ENCODE measurements at places on chromosomes 1 and 21.

DNA sequence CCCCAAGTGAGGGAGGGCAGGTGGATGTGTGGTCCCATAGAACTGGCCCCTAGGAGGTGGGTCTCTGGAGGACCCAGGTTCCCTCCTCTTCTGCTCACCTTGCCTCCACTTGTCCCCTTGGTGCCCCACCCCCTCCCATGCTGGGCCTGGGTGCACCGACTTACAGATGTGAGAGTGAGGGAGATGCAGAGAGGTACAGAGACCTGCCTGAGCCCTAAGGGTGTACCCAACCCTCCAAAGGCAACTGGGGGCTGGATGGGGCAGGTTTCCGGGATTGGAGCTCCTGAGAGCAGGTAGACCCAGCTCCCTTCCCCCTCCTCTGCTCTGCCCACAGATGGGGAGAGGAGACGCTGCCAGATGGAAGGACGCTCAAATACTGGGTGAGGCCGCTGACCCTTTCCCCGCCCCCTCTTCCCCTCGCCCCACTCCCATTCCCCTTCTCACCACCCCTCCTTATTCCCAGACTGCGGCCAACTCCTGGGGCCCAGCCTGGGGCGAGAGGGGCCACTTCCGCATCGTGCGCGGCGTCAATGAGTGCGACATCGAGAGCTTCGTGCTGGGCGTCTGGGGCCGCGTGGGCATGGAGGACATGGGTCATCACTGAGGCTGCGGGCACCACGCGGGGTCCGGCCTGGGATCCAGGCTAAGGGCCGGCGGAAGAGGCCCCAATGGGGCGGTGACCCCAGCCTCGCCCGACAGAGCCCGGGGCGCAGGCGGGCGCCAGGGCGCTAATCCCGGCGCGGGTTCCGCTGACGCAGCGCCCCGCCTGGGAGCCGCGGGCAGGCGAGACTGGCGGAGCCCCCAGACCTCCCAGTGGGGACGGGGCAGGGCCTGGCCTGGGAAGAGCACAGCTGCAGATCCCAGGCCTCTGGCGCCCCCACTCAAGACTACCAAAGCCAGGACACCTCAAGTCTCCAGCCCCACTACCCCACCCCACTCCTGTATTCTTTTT lies 10.3 kb downstream of the TINAGL1 start:
- no peak for DNase-seq

DNA sequence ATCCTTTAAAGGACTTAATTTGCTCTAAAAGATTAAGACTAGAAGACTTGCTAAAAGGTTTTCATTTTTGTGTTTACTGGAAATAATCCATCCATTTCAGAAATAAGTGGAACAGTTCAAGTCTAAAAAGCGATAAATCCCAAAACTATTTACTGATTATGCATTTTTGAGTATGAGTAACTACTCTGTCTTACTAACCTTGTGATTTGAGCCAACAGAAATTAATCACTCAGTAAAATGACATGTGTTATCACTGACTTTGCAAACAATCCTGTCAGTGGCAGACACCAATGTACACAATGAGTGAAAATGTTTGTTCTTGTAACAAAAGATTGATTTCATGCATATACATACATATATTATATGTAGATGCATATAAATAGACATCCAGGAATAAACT lies 218.0 kb downstream of the DENND1B start:
- DNase-seq: no peak

DNA sequence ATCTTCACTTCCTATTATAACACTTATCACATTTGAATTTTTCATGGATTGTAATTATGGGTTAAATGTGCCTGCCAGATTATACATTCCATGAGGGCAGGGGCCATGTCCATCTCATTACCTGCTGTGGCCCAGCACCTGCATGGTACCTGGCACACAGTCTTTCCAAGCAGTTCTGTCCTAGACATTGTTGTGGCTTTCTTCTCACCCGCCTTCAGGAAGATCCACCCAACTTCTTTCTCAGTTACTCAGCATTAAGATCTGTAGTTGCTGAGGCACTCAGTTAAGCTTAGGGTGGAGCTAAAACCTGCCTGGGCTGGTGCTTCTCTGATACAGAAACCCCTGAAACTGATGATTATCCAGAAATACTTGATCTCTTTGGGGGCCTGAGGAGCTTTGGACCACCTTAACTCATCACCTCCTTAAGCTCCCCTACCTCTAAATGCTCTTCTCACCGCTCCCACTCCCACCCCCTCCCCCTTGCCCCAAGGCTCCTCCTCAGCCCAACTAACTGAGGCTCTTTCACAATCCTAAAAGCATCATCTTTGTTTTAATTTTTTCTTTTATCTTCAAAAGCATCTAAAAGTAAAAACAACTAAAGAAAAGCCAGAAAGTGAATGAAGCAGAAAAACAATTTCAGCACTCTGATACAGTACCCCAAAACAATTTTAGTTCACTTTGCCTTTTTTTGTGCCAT lies 190.6 kb downstream of the FGGY start:
- no peak for DNase-seq

DNA sequence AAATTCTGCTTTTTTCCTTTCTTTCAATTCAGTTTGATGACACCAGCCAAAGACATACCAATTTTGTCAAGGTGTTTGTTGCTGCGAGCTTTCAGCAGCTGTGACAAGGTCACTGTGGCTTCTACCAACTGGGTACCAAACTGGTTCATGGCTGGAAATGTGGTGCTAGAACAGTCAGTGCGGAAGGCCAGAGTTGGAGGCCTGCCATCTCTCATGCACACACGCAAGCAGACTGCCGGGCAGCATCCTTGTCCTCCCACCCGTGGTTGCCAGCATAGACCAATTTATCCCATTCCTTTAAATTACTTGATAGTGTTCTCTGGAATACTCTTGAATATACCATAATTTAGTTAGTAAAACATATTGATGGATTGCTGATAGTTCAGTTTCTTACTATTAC lies 79.9 kb upstream of the GPR52 start:
- DNase-seq: no peak

- no peak for DNase-seq
Measured at GRCh38 chr1:8076176-8076575, 50.1 kb upstream of the ERRFI1 start.

- no peak for DNase-seq
Measured at GRCh38 chr1:33784876-33785275, 79.0 kb upstream of the HMGB4 start.

- DNase-seq: no peak
Measured at GRCh38 chr1:57423135-57423655, 665 bp downstream of the DAB1 start.

DNA sequence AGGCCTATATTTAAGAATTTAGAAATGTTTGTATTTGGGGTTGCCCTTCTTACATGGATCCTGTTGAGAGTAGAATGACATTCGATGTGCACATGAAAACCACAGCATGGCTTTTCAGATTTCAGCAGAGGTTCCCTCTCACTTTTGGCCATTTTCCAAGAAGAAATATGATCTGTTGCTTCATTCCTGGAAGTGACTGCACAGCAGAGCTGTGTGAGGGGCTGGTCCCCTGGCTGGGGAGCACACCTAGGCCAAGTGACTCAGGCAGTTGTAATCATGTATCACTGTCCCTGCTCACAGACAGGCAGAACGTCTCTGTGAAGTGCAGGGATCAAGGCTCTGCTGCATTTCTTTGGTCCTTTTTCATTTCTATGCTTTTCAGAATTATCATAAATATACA lies 32.3 kb downstream of the AGT start:
- no peak for DNase-seq

GRCh38 chr1:246618240-246618808 lies 52.1 kb downstream of the CNST start:
- DNase-seq: no peak

DNA sequence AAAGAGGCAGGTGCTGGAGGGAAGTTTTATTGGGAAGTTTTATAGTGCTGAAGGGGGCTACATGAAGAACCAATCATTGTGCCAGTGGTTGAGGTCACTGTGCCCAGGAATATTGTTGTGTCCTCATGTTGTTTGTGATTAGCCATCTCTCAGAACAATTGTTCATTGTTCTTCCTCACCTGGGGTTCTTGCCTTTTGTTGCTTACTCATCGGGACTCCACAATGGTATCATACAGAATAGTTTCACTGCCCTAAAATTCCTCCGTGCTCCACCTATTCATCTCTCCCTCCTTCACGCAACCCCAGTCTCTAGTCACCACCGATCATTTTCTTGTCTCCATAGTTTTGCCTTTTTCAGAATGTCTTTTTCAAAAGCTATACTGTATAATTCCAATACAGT lies 38.9 kb upstream of the CDC14A start:
- no peak for DNase-seq

DNA sequence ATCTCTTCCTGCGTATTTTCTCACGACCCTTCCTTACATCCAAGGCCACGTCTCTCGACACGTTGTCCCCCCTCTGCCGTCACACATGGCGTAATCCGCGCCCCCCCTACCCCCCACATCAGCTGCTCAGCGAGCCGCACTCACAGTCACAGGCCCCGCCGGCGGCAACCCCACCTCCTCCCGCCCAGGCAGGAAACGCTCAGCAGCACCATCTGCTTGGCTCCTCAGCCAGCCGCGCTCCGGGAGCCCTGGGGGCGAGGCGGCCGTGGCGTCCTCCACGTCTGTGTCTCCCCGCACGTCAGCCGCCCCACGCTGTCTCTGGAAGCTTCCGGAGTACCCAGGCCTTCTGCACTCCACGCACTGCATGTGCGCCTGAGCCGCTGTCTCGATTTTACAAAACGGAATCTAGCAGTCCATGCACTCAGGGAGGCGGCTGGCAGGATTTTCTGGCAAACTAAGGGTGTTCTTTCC lies 64.6 kb downstream of the SIK1 start:
- no peak for DNase-seq

DNA sequence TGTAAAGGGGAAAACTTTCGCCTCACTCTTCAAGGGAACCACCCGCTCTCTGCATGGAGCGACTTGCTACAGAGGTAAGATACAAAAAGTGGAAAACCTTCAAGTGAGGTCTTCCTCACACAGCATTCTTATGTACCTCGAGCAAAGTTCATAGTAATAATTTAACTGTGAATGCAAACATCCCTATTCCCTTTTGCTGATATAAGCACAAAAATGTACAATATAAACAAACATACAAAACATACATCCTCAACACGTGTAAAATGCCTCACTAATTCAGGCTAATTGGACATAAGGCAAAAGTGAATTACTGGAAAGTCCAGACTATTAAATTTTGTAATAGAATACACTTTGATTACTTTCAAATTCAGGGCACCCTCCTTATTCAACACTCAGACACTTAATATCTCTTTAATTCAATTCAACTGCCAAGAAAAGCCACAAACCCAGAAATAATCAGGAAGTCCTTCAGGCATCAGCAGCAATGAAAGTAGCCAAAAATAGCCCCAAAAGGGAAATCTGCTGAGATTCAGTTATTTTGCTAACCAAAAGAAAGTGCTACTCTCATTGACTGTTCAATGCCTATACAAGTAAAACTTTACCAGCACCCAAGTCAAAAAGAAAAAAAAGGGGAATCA lies 15.2 kb upstream of the LMX1A start:
- DNase-seq: no peak

DNA sequence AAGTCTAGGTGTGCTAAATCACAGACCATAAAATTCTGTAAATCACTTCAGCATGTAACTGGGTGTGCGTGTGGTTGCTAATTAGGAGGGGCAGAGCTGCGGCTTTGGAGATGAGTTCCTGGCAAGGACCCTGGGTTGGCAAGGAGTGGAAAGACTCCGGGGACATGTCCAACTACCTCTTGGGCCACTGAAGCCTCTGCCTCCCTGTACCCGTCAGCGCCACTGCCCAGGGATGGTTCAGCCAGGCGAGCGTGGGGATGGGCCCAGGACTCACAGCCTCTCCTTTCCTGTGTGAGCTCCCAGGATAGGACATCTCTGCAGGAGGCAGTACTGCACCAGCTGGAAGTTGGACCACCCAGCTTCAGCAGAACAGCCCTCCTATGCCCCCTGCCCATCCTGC lies 386.4 kb upstream of the VAMP3 start:
- no peak for DNase-seq

Data from Caco-2 (cell line).